ENCODE measurements at places on chromosomes 5 and 9. TPM values are rescaled to one million over a fixed set of nuclear protein-coding genes. Genes with fewer than 3 reads are reported as not detected.

Gene TEX10
- total RNA-seq = 15.4 TPM

Gene XPA
- total RNA-seq = 7.1 TPM

Gene RASGEF1C
- 0.49 TPM for total RNA-seq

Gene TAF11L5
- not detected for total RNA-seq

- DNase-seq = no peak
- no peak overlapping the region for H3K27ac ChIP-seq
- no peaks in the 10 kb centered on the region for H3K27me3 ChIP-seq
- H3K4me1 ChIP-seq = no peaks in the 10 kb centered on the region
- no peak overlapping the region for H3K4me3 ChIP-seq
Observed at GRCh38 chr5:94777056-94777880, 158.8 kb downstream of the SLF1 start.

DNA sequence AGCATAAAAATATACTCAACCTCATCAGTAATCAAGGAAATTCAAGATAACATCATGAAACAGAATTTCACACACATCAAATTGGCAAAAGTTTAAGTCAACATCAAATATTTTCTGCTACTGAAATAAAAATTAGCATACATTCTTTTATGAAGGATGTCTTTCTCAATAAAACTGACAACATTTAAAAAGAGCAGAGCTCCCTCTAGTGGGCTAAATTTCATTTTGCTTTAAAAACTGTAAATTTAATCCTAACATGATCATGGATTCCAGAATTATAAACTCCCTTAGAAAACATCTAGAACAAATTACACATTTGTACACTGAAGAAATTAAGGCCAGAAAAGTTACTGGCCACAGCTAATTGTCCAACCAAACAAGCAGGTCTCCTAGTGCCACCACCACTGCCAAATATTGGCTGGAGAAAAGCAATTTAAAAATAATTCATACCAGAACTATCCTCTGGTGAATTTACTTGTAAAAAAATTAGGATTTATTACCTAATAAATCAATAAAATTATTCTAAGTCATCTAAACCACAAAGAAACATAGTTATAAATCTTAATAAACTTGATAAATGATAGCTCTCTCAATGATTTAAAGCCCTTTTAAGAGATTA is 31.2 kb downstream of the DEPDC1B start:
- no peaks in the 10 kb centered on the region for H3K27me3 ChIP-seq
- H3K4me3 ChIP-seq = no peak overlapping the region
- DNase-seq = no peak
- H3K36me3 ChIP-seq = no peaks in the 10 kb centered on the region

DNA sequence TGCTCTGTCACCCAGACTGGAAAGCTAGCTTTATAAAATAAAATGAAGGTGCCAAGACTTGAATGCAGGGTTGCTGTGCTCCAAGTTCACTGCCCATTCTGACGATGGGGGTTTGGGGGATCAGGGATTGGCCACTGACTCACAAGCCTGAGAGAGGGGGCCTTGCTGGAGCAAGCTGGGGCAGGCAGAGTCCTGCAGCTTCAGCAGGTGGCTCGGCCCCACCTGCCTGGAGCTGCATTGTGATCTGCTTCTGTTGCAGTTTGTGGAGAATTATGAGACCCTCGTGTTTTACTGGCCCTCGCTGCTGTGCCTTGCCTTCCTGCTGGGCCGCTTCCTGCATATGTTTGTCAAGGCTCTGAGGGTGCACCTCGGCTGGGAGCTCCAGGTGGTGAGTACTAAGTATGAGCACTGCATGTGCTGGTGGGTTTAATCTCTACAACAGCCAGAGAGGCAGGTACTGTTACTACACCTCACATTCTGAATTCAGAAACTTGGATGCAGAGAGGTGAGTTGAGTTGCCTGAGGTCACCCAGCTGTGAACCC is 31.1 kb upstream of the CCDC180 start:
- H3K36me3 ChIP-seq = no peaks in the 10 kb centered on the region
- H3K4me3 ChIP-seq = no peak overlapping the region

GRCh38 chr5:9099689-9100088 is 446.2 kb downstream of the SEMA5A start:
- no peaks in the 10 kb centered on the region for H3K27me3 ChIP-seq
- no peak overlapping the region for H3K4me3 ChIP-seq
- no peaks in the 10 kb centered on the region for H3K36me3 ChIP-seq
- no peaks in the 10 kb centered on the region for H3K4me1 ChIP-seq
- no peak overlapping the region for H3K27ac ChIP-seq

DNA sequence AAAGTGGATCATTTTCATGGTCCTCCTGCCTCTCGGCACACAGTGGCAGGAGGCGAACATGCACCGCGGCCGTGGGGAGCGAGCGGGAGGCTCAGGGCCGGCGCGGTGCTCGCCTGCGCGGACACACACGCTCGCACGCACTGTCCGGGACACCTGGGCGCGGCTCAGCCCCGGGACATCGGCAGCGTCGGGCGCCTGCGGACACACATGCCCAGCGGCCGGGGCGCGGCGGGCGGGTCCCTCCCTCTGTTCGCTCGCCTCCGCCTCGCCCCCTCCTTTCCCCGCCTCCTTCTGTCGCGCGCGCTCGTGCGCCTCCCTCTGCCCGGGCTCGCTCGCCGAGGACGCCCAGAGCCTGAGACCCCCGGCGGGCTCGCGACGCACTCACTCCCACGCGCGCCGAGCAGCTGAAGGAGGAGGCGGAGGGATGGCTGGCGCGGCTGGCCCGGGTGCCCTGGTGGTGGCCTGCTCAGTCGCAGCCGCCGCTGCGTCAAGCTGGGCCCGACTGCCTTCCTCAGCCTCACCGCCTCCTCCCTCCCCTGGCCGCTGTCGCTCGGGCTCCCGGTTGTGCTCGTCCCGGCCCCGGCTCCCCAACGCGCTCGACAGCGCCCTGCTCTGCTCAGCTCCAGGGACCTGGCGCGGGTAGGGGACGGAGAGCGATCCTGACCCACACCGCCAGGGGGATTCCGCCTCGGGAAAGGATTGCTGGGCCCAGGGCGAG is at the start of gene FRMD3:
TSS of gene FRMD3 (minus strand) at position 230 of the 718 bp plus-strand sequence. CDS start at position 60, 170 bp downstream.
- DNase-seq = no peak
- H3K36me3 ChIP-seq = no peaks in the 10 kb centered on the region
- peaks cover 11% of the 10 kb centered on the region for H3K4me1 ChIP-seq
- H3K27ac ChIP-seq = peak within 1 kb of the TSS; percentile 80

- no peaks in the 10 kb centered on the region for H3K27me3 ChIP-seq
- H3K4me3 ChIP-seq = no peak overlapping the region
- H3K27ac ChIP-seq = no peak overlapping the region
- DNase-seq = no peak
Observed at GRCh38 chr9:124526174-124526573, 19.0 kb upstream of the NR5A1 start.

DNA sequence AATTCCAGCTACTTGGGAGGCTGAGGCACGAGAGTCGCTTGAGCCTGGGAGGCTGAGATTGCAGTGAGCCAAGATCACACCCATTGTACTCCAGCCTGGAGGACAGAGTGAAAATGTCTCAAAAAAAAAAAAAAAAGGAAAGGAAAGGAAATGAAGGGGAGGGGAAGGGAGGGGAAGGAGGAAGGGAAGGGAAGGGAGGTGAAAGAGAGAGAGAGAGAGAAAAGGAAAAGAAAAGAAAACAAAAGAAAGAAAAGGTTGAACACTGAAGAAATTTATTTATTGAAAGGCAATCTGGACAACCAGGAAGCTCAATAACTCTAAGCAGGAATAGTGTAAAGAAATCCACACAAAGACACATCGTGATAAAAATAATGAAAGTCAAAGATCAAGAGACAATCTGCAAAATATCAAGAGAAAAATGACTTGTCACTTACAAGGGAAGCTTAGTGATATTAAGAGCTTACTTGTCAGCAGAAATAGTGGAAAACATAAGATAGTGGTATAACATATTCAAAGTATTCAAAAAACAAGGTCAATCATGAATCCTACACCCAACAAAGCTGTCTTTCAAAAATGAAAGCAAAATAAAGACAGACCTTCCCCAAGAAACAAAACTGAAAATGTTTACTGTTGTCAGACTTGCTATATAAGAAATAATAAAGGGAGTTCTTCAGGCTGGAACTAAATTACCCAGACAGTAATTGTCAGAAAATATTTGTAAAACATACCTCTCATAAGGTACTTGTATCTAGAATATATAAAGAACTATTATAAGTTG is 10.9 kb upstream of the RIMOC1 start:
- no peaks in the 10 kb centered on the region for H3K36me3 ChIP-seq
- DNase-seq = no peak
- peaks cover 14% of the 10 kb centered on the region for H3K27me3 ChIP-seq

DNA sequence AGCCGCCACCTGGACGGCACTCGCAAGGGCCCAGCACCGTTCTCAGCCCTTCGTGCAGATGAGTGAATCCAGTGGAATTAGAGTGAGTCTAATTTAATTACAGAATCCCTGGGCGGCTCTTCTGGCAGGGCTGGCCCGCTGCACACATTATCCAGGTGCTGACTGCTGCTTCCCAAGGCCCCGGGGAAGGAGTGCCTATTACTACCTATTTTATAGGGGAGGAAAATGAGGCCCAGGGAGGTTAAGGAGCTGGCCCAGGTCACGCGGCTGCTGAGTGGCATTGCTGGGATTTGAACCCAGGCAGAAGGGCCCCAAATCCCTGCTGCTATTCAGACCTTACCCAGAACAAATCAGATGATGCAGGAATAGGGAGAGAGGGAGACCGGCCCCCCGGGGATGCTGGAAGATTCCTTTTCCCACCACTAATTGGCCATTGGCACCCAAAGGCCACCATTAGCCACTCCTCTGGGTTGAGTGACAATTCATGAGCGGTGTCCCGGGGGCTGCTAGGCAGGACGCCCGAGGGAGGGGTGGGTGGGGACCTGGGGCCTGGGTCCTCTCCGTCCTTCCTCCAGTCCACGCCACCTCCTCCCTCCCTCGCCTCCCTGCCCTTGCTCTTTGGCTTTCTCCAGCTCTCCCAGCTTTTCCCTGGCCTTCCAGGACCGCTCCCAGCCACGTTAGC is 10.3 kb upstream of the QRFP start:
- no peak overlapping the region for H3K27ac ChIP-seq
- no peak for DNase-seq
- H3K4me1 ChIP-seq = no peaks in the 10 kb centered on the region
- H3K4me3 ChIP-seq = no peak overlapping the region

DNA sequence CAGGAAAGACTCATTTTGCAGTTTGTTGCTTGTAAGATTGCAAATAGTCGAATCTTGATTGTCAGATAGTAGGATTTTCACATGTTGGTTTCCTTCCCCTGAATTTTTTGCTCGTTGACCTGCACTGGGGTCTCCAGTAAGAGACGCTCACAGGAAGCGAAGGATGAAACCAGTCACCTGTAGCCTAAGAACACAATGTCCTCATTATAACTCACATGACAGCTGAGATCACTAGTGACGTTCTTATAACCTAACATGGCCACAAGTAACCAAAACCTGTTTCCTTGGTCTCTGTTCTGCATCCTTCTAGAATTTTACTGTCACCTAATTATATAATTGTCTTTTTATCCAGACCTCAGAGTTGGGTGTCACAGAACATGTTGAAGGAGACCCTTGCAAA is 181.0 kb upstream of the OTULINL start:
- DNase-seq = no peak
- no peak overlapping the region for H3K27ac ChIP-seq
- H3K4me3 ChIP-seq = no peak overlapping the region

- H3K27ac ChIP-seq = no peak overlapping the region
- DNase-seq = no peak
- no peaks in the 10 kb centered on the region for H3K27me3 ChIP-seq
- no peak overlapping the region for H3K4me3 ChIP-seq
- no peaks in the 10 kb centered on the region for H3K4me1 ChIP-seq
Observed at GRCh38 chr9:86185872-86186271, 73.6 kb downstream of the C9orf153 start.

DNA sequence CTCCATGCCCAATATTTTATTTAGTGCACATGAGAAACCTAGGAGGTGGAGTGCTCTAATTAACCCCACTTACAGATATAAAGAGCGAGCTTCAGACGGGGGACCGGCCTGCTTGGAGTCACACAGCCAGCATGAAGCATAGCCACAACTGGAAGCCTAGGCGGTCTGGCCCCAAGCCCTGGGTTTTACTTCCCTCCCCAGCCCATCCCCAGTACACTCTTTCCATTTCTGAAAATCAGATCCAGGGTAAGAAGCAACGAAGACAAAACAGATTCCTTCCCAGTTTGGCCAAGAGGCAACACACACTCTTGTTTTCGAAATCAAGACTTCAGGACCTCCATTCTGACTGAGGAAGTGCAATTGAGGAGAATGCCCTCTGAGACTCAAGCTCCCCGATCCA is 27.1 kb downstream of the KCNMB1 start:
- H3K27me3 ChIP-seq = no peaks in the 10 kb centered on the region
- H3K27ac ChIP-seq = no peak overlapping the region
- no peak for DNase-seq
- no peaks in the 10 kb centered on the region for H3K4me1 ChIP-seq
- H3K4me3 ChIP-seq = no peak overlapping the region

GRCh38 chr9:76032797-76033373 is 142.4 kb downstream of the PCSK5 start:
- H3K27me3 ChIP-seq = no peaks in the 10 kb centered on the region
- H3K4me3 ChIP-seq = no peak overlapping the region
- no peaks in the 10 kb centered on the region for H3K4me1 ChIP-seq
- H3K27ac ChIP-seq = no peak overlapping the region

- no peak for DNase-seq
- no peaks in the 10 kb centered on the region for H3K27me3 ChIP-seq
- H3K4me3 ChIP-seq = no peak overlapping the region
Observed at GRCh38 chr9:80951675-80952074, 737.7 kb downstream of the TLE1 start.

DNA sequence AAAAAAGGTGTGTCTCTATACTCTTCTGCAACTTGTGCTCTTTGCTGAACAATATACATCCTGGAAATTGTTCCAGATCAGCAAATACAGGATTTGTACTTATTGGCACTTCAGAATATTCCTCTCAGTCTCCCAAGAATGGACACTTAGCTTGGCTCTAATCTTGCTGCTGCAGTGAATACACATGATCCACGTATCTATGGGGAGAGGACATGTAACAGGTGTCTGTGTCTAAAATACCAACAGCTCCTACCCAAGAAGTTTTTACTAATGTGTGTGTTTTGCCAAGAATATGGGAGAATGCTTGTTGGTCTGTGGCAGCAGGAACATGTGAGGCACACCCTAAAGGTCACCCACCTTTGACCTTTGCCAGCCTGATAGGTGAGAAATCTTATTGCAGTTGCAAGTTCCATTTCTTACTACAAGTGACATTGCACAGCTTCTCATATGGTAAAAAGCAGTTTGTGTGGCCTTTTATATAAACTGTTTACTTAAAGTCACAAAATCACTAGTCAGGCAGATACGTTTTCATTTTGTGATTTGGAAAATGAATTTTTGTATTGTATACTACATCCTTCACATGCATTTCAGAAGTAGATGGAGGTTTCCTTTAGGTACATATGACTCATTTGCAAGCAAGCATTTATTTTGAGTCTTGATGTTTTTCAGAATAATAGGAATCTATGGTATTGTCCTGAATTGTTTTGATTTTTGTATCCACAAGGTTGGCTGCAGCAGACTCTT is 35.8 kb downstream of the PHF2 start:
- H3K27me3 ChIP-seq = no peaks in the 10 kb centered on the region
- no peaks in the 10 kb centered on the region for H3K4me1 ChIP-seq
- H3K36me3 ChIP-seq = no peaks in the 10 kb centered on the region
- H3K27ac ChIP-seq = no peak overlapping the region
- DNase-seq = no peak

GRCh38 chr9:84538879-84539278 is 130.7 kb upstream of the NTRK2 start:
- H3K27ac ChIP-seq = no peak overlapping the region
- H3K4me1 ChIP-seq = no peaks in the 10 kb centered on the region
- H3K27me3 ChIP-seq = no peaks in the 10 kb centered on the region
- H3K4me3 ChIP-seq = no peak overlapping the region
- no peak for DNase-seq
- no peaks in the 10 kb centered on the region for H3K36me3 ChIP-seq
